Activated CD8-positive, alpha-beta memory T cell treated with anti-CD3 and anti-CD28 coated beads for 1 hour (primary cell): ENCODE measurements at places on chromosomes 4 and X.

DNA sequence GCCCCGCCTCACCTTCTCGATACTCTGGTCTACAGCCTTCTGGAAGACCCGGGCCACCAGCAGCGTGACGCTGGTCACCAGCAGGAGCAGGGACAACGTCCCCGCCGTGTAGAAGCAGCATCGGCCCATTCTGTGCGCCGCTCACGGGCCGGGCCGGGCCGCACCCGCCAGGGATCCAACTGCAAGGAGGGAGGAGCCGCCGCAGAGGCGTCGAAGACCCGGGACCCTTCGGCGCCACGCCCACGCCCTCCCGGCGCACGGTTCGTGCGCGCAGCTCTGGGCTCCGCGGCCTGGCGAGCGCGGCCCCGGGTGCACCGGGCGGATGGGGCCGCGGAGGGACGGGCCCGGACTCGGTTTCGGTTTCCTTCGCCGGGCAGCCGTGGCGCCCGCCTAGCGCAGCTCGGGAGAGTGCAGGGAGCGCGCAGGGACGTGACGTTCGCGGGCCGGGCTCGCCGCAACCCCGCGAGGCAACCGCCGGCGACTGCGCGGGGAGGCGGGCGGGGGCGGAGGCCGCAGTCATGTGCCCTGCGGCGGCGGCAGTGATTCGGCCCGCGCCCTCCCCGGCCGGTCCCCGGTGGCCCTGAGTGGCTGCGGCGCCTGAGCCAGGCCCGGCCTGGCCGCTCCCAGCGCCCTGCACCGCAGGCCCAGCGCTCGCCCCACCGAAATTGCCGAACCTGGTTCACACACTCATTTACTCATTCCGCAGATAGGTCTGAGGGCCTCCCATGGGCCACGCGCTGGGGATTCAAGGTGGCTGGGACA is at the start of gene SCARB2:
SCARB2 (minus strand) TSS at position 410 of the 762 bp plus-strand sequence; CDS start at position 129, 281 bp downstream.
- no peak for DNase-seq

GRCh38 chr4:158710814-158711213 is 12.4 kb downstream of the PPID start:
- DNase-seq, result no peak

- no peak for DNase-seq
Observed at GRCh38 chrX:129091097-129091496, 432.2 kb downstream of the SMARCA1 start.

DNA sequence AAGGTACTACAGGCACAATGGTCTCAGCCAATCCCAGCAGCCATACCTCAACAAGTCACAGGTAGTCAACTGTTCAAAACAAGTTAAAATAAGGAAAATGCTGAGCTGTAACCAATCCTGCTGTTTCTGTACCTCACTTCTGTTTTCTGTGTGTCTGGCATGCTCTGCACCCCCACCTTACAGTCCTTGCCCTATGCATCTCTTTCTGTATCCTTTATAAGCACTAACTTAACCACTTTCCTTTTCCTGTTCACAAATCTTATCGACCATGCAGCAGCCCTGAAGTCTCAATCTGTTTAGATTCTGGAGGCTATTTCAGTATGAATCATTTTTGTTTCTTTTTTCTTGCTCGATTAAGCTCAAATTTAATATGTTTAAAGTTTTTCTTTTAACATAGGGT is 12.5 kb upstream of the FAM13A start:
- DNase-seq, result no peak

DNA sequence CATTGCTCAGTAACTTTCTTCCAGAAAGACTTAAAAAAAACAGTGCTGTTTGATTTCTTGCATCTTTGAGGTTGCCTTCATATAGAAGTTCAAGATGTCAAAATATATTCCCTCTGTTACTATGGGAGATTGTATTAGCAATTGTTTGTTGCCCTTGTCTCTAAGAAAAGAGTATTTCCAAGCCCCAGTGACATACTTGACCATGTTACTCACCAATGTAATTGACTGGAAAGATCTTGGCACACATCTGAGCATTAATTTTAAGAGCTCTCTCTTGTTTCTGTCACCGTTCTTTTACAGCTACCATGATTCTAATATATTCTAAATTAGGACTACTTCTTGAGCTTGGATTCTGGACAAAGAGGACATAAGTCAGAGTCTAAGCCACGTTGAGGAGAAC is 902.7 kb upstream of the EPHA5 start:
- no peak for DNase-seq

DNA sequence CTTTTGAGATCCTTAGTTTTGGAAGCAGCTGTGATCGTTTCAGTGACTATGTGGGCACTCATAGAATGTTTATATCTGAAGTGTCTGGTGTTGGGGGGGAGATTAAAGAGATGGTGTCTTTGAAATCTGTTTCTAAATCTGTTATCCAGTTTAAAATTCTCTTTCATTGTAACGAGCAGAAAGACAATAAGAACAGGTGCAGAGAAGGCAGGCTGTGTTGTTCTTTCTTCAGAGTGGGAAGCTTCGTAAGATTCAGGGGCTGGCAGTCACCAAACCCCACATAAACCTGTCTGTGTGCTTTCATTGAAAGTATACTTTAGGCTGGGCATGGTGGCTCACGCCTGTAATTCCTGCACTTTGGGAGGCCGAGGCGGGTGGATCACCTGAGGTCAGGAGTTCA is 16.3 kb upstream of the DHRSX start:
- no peak for DNase-seq

DNA sequence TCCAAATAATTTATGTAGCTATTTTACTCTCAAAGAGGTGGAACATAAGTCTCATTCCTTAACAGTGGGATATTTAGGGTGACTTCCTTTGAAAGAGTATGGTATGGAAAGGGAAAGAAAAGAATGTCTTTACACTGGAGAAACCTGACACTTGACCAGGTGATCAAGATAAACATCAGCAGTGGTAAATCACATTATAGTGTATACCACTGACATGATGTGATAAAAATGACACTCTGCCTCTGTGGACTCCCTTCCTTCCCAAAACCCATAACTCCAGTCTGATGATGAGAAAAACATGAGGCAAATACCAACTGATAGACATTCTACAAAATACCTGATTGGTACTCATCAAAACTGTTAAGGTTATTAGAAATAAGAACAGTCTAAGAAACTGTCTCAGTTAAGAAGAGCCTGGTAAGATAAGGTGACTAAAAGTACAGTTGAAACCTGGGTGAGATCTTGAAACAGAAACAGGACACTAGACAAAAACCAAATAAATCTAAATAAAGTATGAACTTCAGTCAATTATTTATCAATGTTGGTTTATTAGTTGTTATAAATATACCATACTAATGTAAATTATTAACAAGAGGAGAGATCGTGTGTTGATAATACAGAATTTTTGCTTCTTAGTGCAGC is 144.2 kb upstream of the PCDH18 start:
- no peak for DNase-seq

- DNase-seq, result no peak
Observed at GRCh38 chr4:34412233-34412632, 1832.1 kb downstream of the ARAP2 start.

- no peak for DNase-seq
Observed at GRCh38 chrX:155998761-155999510, 1.4 kb downstream of the IL9R start.

- no peak for DNase-seq
Observed at GRCh38 chrX:154402622-154403127, 4.5 kb downstream of the RPL10 start.

GRCh38 chrX:115284877-115285276 is 4.6 kb upstream of the LUZP4 start:
- no peak for DNase-seq

GRCh38 chr4:74471264-74471663 is 26.3 kb downstream of the AREG start:
- no peak for DNase-seq

DNA sequence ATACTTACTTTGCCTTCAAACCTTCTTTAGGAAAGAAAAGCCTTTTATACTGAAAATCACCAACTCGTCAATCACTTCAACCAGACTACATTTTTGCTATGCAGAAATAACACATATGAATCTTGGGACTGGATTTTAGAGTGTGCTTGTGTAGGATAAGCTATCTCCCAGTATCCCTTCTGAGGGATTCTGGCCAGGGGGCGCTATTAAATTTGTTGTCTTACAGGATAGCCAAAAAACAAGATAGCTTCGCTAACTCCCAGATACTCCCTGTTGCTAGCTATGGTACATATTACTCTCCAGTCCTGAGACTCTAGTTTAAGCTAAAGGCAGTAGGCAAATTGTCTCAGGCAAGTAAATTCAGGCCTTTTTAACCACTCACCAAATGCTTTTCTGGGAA is 167.2 kb downstream of the LHFPL1 start:
- DNase-seq, result no peak

- no peak for DNase-seq
Observed at GRCh38 chr4:122403861-122404260, 25.1 kb downstream of the ADAD1 start.

DNA sequence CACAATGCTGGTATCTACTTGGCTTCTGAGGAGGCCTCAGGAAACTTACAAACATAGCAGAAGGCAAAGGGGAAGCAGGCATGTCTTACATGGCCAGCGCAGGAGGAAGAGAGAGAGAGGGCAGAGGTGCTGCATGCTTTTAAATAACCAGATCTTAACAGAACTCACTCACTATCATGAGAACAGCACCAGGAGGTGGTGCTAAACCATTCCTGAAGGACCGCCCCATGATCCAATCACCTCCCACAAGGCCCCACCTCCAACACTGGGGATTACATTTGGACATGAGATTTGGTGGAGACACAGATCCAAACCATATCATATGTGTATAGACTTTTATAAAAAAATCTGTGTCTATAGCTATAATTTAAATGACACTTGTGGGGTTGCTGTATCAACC is 48.6 kb upstream of the ERVMER34-1 start:
- no peak for DNase-seq

GRCh38 chrX:117335209-117335608 is 781.4 kb downstream of the KLHL13 start:
- no peak for DNase-seq

- DNase-seq, result no peak
Observed at GRCh38 chrX:13620207-13620606, 32.7 kb upstream of the TCEANC start.

DNA sequence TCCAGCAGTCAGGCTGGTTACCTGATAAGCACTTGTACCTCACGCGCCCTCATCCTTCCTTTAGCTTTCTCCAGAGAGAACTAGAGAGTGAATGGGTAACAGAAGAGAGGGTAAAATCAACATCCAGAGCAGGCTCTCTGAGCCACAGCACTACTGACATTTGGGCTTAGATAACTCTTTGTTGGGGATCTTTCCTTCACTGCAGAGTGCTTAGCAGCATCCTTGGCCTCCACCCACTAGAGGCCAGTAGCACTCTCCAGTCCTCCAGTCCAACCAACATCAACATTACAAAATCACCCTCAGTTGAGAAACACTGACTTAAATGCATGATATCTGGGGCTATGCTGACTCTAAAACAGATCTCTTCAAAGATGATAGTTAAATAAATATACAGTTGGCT is 220.7 kb downstream of the TACR3 start:
- DNase-seq, result no peak

- no peak for DNase-seq
Observed at GRCh38 chrX:115895678-115896329, 274.7 kb upstream of the AGTR2 start.

- no peak for DNase-seq
Observed at GRCh38 chr4:114017120-114017917, 37.9 kb upstream of the ARSJ start.

DNA sequence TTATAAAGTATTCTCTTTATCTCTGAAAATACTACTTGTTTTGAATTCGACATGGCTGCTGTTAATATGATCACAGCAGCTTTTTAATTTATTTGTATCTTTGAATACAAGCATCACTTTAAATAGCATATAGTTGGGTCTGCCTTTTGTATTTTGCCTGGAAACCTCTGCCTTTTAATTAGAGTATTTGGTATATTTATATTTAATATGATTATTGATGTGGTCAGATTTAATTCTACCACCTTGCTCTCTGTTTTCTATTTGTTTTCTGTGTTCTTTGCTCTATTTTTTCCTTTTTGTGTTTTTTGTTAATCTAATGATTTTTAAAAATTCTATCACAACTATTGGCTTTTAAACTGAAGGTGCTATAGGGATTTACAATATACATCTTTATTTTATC is 21.7 kb downstream of the STK32B start:
- no peak for DNase-seq

GRCh38 chrX:136061696-136062095 is 76.5 kb downstream of the SLC9A6 start:
- no peak for DNase-seq

DNA sequence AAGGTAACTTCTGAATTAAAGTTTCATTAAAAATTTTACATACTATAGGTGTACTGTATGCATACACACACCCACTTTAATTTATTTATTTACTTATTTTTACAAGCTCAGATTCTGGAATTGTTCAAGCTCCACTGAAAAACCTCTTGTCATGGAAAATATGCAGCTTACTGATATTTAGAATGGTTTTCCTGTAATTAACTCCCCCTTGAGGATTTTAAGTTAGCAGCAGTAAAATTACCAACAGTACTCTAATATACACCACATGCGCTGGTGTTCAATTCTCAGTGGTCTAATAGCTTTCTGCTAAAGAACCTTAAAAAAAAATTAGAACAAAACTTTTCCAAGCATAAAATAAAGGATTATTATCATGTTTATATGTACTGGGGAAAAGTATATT is 12.0 kb downstream of the MAB21L2 start:
- no peak for DNase-seq

DNA sequence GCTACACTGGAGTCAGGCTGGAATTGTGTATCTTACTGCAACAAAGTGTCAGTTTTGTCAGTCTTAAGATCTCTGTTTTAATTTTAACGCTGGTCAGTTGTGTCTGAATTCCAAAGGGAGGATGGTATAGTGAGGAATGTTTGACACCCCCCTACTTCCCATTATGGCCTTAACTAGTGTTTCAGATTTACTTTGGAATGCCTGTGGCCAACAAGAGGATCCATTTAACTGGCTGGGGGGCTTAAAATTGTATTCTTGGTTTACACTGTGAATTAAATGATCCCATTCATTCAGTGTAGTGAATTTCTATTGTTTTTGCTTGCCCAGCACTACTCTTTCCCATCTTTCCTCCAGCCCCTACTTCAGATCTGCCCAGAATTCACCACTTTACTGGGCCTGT is 75.8 kb upstream of the IQCM start:
- DNase-seq, result no peak

- no peak for DNase-seq
Observed at GRCh38 chrX:110853610-110854009, 58.0 kb upstream of the CHRDL1 start.

- no peak for DNase-seq
Observed at GRCh38 chrX:49178537-49178936, 6.8 kb downstream of the PLP2 start.

DNA sequence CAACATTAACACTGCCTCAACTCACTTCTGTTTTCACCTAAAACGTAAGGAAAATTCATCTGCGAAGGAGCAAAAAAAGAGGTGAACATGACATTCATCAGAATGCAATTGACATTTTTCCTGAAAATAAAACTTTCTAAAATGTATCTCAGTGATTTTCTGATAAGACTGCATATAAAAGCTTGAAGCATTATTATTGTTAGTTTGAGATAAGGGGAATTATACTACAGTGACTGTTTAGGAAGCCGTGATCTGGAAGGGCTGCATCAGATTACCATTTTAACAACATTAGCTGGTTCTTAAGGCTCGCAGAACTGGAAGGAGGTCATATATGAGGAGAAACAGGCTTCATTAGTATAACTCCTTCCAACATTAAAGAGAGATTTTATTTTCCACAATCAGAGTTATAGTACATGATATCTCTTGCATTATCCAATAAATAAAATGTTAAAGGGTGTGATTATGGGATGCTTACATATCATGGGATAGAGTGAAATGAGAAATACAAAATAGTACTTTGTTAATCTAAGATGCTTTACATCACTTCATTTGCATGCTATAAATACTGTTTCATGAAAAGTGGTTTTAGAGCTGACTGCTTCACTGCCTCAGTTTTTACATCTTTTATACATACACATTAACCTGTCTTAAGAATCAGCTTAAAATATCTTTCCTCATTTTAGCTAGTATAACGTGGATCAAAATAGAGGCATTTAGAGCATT is 1820.1 kb upstream of the TENM3 start:
- no peak for DNase-seq
